ENCODE measurements at places on chromosomes 13 and 19.

GRCh38 chr19:3184847-3185460 lies 776 bp upstream of the NCLN start:
- no peak for DNase-seq

GRCh38 chr13:110110783-110111182 lies 196.2 kb downstream of the COL4A1 start:
- DNase-seq: no peak

- DNase-seq: peak; percentile 39
Measured at GRCh38 chr13:97125810-97126738, 96.1 kb upstream of the MBNL2 start.

DNA sequence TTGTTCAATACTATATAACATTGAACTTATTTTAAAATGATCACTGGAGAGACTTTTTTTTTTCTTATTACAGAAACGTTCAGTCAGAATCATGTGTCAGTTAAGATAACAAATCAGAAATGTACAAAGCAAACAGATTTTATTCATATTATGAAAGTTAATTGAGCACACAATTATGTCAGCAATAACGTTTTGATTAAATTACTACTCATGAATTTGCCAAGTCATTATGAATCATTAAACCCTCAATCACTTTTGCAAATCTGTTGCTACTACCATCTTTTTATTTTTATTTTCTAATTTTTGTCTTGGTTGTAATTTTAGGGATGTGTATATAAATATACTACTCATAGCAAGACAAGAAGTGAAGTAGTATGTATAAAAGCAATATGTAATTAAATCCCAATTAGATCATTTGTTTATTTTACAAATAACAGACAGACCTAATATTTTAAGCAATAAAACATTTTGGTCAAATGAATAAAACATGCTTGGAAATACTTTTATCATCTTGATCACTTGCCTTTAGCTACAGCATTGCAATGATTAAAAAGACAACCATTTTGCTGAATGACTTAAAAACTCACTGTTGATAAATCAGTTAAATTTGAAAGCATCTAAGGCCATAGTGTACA lies 893.4 kb upstream of the MIR17HG start:
- no peak for DNase-seq

DNA sequence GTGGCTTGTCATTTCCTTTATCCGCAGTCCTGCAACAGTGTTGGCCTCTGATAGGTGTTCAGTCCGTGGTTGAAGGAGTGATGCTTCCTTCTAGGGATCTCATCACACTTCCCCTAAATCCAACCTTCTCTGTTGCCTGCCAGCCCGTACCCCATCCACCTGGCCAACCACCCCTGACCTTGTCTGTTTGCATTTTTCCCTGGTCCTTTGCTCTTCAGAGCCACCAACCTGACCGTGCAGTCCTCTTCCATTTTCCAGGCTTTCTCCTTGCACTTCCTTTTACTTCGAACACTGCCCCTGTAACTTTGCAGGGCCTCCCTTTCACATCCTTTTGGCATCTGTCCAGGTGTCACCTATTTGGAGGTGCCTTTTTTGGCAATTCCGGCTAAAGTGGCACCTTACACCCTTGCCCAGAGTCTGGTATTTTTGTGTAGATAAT lies 696 bp downstream of the ZNF460 start:
- DNase-seq: no peak

GRCh38 chr13:62087124-62087523 lies 671.5 kb upstream of the PCDH20 start:
- DNase-seq: no peak

- no peak for DNase-seq
Measured at GRCh38 chr19:38047641-38048040, 140.6 kb downstream of the SIPA1L3 start.

GRCh38 chr19:44051650-44052402 lies at the start of gene ZNF223:
ZNF223 (plus strand) TSS chr19:44052036; CDS start chr19:44055177, 3,141 bp downstream.
- DNase-seq: peak; percentile 89

GRCh38 chr19:2387367-2388288 lies 27.6 kb downstream of the TMPRSS9 start:
- DNase-seq: no peak

DNA sequence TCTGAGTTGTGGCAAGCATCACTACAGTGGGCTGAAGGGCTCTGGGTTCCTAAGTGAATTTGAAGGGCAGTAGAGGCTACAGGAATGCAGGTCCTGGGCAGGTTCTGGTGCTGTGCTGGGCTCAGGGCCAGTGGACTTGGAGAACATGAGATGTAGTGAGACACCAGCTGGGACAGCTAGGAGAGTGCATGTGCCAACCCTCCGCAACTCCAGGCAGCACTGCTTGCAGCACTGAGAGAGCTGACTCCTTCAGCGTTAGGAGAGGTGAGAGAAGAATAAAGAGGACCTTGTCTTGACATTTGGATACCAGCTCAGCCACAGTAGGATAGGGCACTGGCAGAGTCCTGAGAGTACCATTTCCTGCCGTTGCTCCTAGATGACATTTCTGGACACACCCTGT lies 739.9 kb upstream of the PRR20A start:
- no peak for DNase-seq

- DNase-seq: no peak
Measured at GRCh38 chr13:98856983-98857382, 104.5 kb upstream of the SLC15A1 start.

Data from IMR-90 (cell line).